ENCODE measurements at places on chromosomes 1 and 21.
A peak's percentile ranks its signal among the peaks of the same experiment; 100 is the strongest.

DNA sequence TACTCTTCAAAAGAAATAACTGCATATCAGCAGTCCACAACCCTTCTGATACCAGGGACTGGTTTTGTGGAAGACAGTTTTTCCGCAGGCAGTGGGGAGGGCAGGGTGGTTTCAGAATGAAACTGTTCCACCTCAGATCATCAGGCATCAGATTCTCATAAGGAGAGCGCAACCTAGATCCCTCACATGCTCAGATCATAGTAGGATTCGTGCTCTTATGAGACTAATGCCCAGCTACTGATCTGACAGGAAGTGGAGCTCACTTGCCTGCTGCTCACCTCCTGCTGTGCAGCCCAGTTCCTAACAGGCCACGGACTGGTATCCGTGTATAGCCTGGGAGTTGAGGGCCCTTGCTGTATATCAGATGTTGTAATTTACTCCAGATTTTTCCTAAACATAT lies 11.5 kb downstream of the RO60 start:
- no peak for DNase-seq

- DNase-seq, result no peak
Measured at GRCh38 chr1:204390751-204391466, 20.7 kb downstream of the PPP1R15B start.

- no peak for DNase-seq
Measured at GRCh38 chr1:74324684-74325448, 89.7 kb downstream of the TNNI3K start.

DNA sequence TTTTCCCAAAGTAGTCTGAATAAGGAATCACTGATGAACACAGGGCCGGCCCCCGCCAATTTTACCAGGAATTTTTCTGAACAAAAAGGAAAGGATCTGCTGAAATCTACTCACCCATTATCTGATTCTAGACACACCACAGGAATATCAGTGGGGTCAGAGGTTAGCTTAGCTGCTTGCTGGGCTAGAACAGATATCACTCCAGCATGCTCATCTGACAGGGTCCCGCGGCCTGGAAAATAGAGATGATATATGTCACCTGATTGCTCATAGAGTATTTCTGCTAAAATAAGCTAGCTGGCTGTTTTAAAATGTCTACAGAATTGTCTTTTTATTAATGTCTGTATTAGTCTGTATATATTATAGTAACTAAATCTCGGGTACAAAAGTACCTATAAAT lies 3.7 kb downstream of the LAMTOR5 start:
- no peak for DNase-seq

DNA sequence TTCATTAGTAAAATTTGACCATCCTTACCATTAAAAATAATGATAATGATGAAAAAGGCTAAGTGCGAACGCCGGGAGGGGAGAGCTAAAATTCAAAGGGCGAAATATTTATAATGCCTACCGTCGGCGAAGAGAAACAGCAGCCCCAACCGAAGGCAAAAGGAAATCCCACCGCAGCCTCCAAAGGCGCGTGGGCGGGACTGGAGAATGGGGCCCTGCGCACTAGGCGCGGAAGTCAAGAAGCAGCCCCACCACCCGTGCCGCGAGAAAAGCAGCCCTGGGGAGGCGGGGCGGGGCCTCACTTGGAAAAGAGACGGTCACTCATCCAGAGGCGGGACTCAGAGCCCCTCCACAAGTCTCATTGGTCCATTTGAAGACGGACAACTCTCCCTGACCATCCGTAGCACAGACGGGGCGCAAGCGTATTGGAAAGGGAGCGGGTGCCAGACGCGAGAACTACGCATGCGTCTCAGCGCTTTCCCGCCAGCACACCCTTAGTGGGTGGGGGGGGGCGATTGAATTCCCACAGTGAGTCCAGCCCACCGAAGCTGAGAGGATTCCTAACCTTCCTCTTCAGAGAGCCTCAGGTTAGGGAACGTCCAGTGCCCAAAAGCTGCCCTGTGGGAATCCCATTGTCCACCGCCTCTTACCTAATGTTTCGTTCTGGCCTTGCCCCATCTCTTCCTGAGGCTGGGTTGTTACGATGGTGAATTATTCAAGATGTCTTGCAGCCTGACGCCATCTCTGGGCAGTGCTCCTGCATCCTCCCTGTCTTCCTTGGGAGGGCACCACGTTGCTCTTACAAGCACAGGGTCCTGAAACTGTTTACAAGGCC lies 19.0 kb downstream of the MTX1 start:
- peak; percentile 98 for DNase-seq

GRCh38 chr1:27133991-27134390 lies 20.9 kb downstream of the SLC9A1 start:
- no peak for DNase-seq

DNA sequence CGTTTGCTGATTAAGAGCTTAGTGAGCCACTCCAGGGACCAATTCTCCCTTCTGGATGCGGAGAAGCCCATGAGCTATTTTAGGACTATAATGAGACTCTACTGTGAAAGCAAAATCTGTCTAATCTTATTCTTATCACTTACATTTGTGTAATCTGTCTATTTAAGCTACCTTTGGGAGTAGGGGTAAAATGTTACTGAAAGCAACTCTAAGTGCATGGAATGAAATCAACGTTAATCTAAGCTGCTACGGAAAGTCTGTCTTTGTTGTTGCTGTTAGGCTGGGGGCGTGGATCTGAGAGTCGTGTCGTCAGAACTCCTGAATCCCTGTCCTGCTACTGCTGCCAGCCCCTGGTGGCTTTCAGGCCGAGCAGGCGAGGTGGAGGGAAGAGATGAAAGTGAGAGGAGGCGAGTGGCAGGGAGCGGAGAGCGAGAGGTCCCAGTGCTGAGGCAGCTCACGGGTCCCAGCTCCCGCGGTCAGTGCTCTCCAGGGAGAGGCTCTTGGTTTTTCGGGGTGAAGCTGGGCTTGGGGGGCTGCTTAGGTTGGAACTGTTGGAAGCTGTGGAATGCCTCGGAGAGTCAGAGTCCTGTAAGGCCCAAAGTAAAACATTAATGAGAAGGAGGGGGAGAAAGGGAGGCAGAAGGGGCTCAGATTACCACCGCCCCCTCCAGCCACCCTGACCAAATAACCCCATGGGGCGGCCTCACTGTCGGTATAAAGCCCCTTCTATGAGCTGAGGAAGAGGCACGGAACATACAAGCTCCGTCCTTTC lies 53.9 kb downstream of the COQ8A start:
- DNase-seq, result no peak

DNA sequence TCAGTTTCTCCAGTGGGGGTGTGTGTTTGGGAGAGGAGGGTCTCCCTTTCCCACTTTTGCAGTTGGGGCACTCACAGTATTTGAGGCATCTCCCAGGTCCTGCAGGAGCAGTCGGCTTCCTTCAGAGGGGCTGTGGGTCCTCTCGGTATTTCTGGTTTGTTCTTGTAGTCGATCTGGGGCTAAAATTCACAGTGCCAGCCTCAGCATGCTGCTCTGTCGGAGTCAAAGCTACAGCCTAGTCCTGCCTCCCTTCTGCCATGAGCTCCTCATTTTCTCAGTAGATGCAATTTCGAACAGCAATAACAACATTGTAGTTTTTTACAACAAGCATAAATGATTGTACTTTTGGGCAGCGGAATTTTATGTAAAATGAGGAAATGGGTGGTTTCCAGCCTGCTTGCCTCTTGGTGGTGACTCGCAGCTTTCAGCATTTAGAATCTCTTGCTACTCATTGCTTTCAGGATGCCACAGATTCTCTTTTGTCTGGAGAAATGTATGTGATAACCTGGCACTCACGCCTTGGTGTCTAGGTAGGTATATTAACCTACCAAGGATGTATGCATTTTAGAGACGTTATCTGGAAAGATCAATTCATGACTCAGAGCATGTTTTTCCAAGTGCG lies 82.4 kb upstream of the C21orf91 start:
- no peak for DNase-seq

DNA sequence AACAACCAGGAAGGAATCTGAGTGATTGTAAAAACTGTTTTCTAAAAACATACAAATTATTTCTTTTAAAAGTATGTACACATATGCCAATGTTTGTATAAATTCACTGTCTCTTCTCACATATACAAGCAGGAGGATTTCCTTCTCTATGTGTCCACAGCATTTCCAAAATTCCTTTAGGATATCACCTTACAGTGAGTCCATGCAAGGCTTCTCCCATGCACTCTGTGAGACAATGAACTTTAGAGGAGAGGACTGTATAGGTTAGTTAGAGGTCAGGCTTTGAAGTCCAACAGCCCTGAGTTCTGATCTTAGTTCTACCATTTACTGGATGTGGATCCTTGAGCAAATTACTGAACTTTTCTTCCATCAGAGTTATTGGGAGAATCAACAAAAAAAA lies 34.1 kb upstream of the USH2A start:
- no peak for DNase-seq

DNA sequence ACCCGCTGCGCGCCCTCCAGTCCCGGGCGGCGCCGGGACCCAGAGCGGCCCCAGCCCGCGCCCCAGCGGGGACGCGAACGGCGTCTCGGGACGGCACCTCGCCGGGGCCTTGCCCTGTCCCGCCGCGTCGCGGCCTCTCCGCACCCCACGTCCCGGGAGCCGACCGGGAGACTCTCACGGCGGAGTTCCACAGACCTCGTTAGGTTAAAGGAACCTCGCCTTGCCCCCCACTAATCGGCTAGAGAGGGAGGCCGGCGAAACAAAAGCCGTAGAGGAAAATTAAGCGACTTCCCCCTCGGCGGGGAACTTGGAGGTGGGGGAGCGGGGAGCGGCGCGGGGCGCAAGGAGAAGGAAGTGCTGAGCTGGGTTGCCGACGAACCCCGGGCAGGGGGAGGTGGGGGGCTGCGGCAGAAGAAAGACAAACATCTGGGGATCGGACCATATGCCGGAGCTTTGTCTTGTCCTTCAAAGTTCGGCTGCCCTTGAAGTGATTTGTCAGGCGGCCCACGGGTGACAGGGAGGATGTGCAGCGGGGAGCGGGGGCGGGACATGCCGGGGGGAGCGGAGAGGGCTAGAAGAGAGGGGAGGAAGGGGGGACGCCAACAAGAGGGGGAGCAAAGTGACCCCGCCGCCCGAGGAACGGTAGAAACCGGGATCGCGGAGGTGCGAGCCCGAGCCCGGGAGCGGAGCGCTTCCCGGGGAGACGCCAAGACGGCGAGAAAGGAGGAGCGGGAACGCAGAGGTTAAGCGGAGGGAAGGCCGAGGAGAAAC lies 120.0 kb upstream of the RRP15 start:
- DNase-seq, result no peak

GRCh38 chr1:174913225-174913903 lies 86.4 kb upstream of the CACYBP start:
- no peak for DNase-seq

DNA sequence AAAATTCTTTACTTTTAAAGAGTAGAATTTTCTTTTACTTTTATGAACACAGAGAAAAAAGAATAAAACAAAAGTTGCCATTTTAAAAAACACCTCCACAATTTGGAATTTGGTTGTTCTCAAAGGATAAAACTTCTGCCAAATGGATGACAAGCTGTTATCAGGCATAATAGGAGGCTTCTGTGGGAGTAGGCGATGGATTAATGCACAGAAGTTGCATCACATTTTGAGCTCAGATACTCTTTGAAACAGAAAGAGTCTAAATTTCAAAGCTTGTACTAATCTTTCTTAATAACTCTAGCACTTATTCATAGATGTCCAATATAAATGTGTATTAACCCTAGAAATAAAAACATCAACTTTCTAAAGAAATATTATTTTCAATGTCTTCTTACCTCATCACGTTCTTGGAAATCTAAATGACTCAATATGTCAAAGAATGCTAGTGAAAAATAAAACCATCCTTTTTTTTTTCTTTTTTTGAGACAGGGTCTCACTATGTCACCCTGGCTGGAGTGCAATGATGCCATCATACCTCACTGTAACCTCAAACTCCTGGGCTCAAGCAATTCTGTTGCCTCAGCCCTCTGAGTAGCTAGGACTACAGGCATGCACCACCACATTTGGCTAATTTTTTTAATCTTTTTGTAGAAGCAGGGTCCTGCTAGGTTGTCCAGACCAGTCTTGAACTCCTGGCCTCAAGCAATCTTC lies 112.8 kb upstream of the USP25 start:
- DNase-seq, result no peak

GRCh38 chr1:208161005-208161404 lies 83.2 kb downstream of the PLXNA2 start:
- no peak for DNase-seq

DNA sequence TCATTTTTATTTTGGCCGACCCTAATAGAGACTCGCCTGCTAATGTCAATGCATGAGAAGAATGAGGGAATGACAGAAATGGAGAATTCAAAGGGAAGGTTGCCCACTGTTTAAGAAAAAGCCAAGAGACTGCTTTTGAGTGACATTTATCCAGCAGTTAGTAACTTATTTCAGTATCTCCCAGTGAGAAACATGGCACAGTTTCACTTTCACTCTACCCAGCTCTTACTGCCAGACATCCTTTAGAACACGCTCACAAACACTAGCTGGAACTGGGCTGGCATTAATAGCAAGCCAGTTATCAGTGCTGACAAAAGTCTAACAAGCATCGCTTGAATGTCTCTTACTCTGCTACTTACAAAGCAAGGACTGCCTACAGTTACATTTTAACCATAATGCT lies 8.5 kb downstream of the GGPS1 start:
- no peak for DNase-seq

- no peak for DNase-seq
Measured at GRCh38 chr1:41659159-41659495, 174.6 kb upstream of the EDN2 start.

GRCh38 chr1:1349256-1350012 lies at the start of gene DVL1:
Gene DVL1, minus strand, starts transcription at chr1:1349418. Its CDS starts 353 bp downstream, at chr1:1349065.
- DNase-seq, result no peak

DNA sequence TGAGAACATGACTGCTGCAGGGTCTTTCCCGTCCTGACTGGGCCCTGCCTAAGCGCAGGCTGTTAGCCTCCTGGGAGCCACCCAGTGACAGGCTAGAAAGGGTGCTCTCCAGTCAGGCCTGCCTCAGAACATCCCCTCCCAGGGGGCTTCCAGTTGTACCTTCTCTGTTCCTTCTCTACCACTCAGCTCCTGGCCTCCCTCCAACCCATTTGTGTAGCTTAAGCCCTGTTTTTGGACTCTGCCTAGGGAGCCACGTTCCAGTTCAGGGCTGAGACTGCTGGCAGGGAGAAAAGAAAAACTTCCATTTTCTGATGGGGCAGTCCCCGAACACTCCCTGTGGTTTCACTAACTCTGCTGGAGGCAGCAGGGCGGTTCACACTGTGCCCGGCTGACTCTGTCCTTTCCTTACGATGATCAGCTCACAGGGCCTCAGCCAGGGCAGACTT lies 15.3 kb upstream of the POU3F1 start:
- DNase-seq, result no peak

DNA sequence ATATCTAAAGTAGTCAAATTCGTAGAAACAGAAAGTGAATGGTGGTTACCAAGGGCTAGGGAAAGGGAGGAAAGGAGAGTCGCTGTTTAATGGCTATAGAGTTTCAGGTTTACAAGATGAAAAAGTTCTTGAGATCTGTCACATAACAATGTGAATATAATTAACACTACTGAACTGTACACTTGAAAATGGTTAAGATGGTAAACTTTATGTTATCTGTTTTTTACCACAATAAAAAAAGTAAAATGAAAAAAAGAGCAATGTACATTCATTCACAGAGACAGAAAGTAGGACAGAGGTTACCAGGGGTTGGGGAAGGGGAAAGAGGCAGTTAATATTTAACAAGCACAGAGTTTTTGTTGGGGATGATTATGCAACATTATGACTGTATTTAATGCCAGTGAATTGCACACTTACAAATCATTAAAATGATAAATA lies 53.3 kb upstream of the SEC16B start:
- no peak for DNase-seq
